ENCODE measurements at places on chromosomes 5 and 9.
A peak's percentile ranks its signal among the peaks of the same experiment; 100 is the strongest.

GRCh38 chr9:135228983-135229625 lies 141.6 kb downstream of the OLFM1 start:
- no peak for DNase-seq

DNA sequence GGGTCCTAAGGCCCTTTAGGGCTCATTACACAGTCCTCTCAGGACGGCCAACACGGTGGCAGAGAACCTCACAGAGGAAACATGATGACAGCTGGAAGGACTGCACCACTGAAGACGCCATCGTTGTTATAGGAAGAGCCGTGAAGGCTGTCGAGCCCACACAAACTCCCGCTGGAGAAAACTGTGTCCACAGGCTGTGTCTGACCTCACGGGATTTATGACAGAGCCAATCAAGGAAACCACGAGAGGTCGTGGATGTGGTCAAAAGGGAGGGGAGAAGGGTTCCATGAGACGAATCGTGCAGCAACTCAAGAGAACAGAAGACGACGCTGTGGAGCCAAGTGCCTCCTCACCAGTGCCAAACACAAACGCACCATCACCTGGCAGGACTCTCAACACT lies 12.2 kb downstream of the QSOX2 start:
- DNase-seq, result no peak

DNA sequence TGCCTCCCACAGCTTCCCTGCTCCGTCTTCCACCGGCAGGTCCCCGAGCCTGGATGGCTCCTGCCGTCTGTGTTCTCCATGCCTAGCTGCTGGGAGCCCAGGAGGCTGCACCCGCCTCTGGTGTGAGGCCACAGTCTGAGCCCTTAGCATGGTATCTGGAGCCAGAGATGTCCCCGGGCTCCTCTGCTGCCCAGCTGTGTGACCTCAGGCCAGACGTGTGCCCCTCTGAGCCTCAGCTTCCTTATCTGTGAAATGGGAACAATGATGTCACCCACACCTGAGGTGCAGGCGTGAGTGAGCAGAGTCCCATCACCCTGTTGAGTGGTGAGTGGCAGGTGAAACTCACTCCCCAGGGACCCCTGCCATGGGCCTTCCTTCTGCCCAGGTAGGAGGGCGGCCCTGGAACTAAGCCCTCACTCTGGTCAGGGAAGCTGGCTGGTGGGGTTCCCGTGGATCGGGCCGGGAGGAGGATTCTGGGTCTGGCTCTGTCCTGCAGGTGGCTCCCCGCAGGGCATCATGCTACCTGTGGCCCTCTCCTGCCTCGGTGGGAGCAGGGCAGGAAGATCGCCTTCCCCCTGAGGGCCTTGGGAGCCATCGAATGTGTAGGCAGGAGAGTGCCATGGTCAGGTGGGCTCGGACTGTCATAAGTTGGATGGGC lies 239.0 kb downstream of the PBX3 start:
- no peak for DNase-seq

DNA sequence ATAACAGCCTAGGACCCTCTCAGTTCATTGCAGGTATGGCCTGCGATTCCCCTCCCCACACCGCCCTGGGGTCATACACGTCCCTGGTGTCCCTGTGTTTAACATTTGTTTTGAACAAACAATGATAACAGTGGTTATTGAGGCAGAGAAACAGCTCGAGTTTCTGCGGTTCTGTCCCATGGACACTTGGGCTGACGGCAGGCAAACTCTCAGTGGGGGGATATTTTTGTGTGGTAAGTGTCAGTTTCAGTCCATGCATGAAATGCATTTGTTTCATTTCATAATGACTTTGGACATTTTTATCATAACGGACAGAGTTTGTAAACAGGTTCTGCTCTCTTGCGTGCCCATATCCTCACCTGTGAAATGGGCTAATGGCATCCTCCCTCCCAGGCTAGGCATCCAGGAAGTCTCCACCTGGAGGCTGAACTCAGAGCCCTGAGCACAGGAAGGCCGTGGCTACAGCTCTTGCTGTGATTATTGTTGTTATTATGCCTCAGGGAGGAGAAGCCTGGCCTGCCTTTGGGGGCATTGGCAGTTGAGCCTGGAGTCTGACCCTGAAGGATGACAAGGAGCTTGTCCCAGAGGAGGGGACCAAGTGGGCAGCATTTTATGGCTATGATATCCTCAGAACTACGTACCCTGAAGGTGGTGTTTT lies 190.9 kb downstream of the GADD45G start:
- no peak for DNase-seq

DNA sequence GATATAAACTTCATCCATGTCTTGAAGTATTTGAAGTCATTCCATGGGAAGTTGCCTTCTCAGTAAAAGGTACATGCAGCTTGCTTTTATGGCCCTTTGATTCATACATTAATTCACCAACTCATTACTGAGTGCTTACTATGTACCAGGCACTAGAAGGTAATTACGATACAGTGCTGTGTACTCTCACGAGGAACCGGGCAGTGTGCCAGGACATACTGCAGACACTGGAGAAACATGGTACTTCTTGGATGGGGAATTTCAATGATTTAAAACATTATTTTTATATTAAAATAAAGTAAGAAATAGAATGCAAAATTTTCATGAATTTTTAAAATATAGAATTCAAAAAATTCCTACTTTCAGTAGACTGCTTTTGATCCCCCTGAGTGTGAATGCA lies 71.4 kb upstream of the WDR41 start:
- DNase-seq, result no peak

- no peak for DNase-seq
These were observed 78.1 kb upstream of the NREP start for GRCh38 chr5:111834926-111835599.

DNA sequence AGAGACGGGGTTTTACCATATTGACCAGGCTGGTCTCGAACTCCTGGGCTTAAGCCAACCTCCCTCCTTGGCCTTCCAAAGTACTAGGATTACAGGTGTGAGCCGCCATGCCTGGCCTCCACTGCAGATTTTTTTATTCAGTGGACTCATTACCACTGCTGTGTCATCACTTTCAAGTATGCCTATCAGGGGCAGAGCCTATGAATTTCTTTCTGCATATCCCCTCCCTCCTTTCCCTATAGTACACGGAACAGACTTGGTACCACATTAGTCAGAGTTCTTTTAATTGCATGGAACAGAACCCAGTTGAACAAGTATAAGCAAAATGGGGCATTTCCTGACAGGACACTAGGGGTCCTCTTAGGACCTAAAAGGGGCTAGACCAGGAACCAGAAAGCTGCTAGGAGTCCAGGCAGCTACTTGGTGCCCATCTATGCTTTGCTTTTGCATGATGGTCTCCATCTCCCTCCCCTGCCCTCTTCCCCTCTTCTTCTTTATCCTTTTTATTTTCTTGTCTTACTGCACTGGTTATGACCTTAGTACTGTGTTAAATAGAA lies 5.8 kb downstream of the BSPRY start:
- DNase-seq, result no peak

DNA sequence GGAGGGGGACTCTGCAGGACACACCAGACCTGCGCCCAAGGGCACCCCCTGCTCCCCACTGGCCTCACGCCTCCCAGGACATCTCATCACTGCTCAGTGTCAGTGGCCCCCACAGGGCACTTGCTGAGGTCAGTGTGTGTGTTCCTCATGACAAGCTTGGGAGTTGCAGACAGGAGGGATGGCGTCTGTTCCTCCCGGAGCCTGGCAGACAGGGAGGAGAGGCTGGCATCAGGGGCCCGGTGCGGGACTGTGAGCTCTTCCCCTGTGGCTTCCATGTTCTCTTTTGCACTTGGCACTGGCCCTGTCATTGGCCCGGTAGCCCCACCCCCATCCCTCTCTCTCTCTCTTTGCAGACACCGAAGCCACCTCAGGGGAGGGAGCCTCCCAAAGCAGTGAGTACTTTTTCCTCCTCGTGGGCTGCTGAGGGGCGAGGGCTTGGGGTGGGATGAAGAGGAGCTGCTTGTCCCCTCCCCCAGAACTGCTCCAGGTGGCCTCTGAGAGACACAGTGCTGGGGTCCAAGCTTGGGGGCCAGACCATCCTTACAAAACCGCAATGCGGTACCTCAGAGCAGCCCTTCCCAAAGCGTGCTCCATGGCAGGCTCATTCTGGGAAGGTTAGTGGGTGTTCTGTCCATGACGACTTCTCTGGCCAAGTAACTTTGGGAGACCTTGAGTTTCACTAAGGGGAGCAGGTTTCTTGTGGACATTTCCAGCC lies 75.7 kb downstream of the AMBP start:
- no peak for DNase-seq

GRCh38 chr9:120982836-120983235 lies 56.2 kb upstream of the TRAF1 start:
- peak; percentile 21 for DNase-seq

DNA sequence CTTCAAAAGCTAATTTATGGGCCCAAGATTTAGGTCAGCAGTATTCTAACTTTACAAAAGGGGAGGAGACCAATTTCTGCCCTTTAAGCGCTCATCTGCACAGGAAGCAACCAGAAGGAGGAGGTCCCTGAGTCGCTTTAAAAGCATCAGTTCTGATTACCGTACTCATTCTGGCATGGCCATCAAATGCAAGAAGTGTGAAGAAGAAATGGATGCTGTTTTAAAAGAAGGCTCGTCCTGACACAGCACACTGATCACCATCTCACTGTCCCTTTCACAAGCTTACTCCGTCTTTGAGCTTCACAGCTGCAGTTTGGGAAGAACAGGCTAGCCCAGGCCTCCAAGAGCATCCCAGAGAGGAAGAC lies 17.5 kb downstream of the ZNF608 start:
- DNase-seq, result no peak

DNA sequence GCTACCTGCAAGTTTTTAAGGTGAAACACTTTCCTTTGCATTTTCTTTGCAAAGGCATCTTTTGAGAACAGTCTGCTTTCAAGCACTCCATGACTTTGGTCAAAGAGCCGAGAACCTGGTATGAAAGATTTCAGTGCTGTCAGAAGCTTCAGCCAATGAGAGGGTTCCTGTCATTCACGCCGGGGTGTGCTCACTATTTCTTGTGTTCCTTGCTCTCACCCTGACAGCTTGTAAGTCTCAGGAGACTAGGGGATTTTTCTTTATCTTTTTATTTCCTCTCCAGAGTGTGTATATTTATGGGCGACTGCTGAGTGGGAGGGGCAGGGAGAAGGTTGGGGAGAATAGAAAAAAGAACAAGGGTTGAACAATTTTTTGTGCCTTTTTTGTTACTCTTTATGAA lies 334.0 kb downstream of the PSAT1 start:
- no peak for DNase-seq

- no peak for DNase-seq
These were observed 124.2 kb upstream of the GAS1 start for GRCh38 chr9:87071473-87071872.

GRCh38 chr9:2228641-2229040 lies 213.5 kb downstream of the SMARCA2 start:
- DNase-seq, result no peak

DNA sequence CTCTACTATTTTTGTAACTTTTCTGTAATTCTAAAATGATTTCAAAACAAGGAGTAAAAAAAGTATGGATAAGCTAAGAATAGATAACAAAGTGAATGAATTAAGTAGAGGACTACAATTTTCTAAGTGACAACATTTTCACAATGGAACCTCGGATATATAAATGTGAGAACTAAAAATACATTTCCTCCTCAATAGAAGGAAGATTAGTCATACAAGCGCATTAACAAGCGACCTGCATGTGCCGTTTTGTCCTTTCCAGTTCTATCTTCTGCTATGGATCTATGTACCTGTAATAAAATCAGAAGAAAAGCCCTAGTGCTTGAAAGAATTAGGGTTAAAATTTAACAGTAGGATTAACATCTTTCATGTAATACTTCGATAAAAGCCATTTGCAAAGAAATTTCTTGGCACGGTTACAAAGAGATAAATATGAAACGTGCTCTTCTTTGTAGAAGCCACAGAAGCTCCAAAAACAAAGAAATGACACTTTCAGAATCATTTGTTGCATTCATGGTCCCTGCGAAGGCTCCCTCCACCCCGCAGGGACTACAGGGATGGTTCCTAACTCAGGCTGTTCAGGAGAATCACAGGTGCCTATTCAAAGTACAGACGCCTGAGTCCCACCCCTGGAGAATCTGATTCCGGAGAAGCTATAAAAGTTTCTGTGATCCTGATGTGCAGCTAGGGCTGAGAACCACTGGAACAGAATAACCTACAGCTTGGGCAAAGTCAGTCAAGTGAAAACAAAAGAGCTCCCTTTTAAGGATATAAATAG lies 216.6 kb upstream of the EFNA5 start:
- no peak for DNase-seq

DNA sequence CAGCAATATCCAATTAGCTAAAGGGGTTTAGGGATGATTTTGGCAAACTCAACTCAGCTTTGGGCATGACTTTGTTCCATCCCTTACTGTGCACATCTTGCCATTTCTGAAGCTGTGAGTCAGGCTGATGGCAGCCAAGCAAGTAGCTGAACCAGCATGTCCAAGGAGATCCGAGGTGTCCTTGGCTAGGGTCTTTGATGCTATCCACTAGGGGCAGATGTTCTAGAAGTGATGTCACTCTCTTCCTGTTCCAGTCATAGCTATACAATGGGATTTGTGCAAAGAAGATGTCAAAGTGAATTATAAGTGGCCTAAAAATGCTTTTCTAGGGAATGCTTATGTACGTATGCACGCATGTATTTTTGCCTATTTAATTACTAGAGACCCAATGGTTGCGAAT lies 160.8 kb upstream of the PAPPA start:
- DNase-seq, result no peak

DNA sequence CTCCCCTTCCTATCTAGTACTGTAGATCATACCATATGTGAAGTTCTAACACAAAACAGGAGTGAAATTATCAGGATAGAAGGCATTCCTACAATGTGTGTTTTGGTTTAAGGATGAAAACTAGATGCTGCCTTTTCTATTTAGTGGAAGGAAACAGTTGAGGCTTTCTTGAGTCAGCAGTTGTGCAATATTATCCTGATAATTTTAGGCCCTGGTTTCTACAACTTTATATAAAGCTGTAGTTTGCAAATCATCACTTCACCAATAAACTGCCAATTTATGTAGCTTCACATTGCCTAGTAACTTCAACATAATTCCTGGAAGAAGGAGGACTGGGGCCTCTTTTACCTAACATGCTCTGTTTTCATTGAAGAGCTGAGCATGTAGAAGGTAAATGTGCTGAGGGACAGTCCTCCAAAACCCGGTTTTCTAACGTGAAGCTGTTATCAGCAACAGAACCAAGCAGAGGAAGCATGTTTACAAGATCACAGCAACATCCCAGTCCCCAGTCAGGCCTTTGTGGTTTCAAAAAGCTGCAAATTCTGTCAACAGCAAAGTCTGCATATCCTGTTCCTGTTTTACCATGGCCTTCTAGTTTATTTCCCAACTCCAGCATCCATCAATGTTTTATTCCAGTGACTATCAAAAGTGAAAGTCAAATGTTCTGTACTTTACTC lies 513.4 kb upstream of the MEF2C start:
- DNase-seq, result no peak

- no peak for DNase-seq
These were observed 7.3 kb downstream of the ACER2 start for GRCh38 chr9:19416143-19416542.
